ENCODE measurements at places on chromosomes 2 and 18.

- DNase-seq, result no peak
These were observed 1.8 kb upstream of the FAP start for GRCh38 chr2:162245061-162245460.

DNA sequence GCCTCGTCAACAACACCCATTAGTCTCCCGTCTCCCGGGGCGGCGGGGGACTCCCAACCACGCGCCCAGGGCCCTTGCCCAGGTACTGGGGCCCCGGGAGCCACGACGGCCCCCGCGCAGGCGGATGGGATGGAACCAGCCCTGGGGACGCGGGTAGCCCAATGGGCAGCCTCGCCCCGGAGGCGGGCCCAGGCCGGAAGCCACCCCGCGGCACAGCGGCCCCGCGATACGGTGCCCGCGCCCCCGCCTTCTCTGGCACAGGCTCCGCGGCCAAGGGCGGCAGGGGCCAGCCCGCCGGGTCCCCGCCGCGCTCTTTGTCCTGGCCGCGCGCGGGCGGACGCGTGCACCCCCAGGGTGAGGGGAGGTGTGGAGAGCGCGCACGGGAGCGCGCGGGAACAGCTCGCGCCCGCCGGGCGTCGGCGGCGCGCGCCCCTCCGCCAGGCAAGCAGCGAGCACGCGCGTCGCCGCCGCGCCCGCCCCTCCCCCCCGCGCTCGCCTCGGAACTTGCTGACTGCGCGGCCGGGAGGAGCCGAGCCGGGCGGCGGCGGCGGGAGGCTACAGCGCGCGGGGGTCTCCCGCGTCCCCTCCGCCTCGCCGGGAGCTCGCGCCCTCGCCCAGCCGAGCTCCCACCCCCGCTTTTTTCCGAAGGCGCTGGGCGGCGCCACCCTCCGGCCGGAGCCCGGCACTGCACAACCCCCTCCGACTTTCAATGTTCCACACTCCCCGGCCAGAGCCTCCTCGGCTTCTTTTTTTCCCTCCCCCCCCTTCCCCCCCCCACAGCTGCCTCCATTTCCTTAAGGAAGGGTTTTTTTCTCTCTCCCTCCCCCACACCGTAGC, at the start of gene UBE2E3:
Gene UBE2E3, plus strand, starts transcription at position 500 of the 837 bp plus-strand sequence. CDS start 1,438 bp downstream, outside the sequence.
- peak; percentile 94 for DNase-seq

GRCh38 chr2:15989559-15989958, 49.2 kb downstream of the MYCN start:
- DNase-seq, result no peak

- no peak for DNase-seq
These were observed 258.5 kb downstream of the RND3 start for GRCh38 chr2:150228936-150229335.

DNA sequence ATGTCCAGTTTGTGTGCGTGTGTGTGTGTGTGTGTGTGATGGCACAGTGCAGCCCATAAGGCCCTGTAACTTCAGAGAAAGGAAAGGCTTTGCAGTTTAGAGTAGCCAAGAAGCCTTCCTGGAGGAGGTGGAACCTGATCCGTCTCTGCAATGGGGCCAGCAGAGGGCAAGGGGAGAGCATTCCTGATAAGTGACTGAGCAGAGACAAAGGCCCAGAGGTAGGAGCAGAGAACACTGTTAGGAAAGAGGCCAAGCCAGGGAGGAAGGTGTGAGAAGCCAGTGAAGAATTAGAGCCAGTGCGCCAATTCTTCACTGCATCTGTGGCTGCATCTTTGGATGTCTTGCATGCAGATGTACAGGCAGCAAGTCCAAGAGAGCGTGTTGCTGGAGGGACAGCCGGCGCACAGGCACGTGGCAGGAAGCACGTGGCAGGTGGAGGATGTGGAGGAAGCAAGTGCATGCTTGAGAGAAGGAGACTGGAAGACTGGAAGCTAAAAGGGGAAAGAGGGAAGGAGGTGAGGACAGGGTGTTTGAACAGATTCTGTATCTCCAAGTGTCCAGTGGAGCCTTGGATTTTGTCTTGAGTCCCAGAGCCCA, 196.3 kb downstream of the CTIF start:
- no peak for DNase-seq

GRCh38 chr2:196213252-196213980, 42.0 kb upstream of the STK17B start:
- DNase-seq, result no peak

DNA sequence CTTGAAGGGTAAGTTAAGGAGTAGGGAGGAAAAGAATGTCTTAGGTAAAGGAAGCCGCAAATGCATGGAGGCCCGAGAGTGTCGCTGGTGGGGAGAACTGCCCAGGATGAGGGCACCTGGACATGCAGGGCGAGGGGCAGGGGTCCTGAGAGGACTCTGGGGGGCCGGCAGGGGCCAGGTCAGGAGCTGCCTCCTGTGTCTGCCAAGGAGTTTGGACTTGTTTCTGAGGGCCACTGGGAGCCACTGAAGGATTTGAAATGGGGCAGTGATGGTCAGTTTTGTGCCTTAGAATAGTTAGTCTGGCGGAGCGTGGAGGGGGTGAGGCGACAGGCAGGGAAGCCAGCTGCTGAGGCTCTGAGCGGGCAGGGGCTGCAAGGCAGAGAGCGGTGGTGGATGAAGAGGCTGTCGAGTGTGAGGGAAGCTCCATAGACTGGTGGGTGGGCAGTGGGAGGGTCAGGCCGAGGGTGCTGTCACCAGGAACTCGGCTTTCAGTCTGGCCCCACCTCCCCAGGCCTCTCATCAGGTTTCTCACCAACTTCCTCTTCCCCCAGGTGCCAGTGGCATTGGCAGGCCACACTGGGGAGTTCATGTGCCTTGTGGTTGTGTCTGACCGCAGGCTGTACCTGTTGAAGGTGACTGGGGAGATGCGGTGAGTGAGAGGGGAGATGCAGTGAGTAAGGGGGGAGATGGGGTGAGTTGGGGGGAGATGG, 14.7 kb upstream of the SLC4A3 start:
- no peak for DNase-seq

- no peak for DNase-seq
These were observed 730.0 kb downstream of the SOCS6 start for GRCh38 chr18:71018816-71019215.

GRCh38 chr2:64695721-64696261, 42.1 kb upstream of the SERTAD2 start:
- peak; percentile 62 for DNase-seq

- DNase-seq, result no peak
These were observed 98.3 kb upstream of the LDLRAD4 start for GRCh38 chr18:13120255-13120654.

DNA sequence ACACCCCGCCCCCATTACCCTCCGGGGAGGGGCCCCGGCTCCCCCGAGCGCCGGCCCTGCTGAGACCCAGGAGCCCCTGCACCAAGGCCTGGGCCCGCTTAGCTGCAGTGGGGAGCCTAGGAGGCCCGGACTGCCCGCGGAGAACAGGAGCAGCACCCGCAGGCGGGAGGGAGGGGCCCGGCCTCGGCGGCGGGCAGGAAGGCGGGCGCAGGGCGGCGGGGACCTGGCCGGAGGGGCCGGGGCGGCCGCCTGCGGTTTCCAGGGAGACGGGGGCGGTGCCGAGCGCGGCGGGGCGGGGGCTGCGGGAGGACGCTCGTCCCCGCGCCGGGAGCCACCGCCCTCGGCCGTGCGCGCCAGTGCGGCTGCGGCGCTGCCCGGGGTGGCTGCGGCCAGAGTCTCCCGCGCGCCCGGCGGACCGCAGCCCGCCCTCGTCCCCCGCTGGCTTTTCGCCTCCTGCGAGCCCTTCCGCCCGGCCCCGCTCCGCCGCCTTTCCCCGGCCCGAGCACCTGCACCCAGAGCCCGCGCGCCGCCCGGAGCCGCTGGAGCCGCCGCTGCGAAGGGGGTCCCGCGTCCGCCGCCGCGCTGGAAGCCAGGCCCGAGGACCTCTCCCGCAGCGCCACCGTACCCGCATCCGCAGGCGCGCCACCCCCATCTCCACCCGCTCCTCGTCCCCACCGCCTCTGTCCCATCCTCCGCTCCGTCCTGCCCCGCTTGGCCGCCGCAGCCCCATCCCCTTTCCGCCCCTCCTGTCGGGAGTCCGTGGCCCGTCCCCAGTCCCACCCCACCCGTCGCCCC, 17.2 kb downstream of the GPC1 start:
- DNase-seq, result peak; percentile 66

DNA sequence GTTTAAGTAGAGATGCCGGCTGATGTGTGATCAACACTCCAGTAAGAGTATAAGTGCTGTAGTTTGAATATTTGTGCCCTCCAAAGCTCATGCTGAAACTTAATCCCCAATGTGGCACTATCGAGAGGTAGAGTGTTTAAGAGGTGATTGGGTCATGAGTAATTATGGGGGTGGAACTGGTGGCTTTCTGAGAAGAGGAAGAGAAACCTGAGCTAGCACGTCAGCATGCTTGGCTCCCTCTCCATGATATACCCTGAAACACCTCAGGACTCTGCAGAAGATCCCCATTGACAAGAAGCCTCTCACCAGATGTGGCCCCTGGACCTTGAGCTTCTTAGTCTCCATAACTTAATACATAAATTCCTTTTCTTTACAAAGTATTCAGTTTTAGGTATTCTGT, 584.8 kb downstream of the TSN start:
- DNase-seq, result no peak

GRCh38 chr2:13003500-13003899, 286.8 kb downstream of the TRIB2 start:
- no peak for DNase-seq

DNA sequence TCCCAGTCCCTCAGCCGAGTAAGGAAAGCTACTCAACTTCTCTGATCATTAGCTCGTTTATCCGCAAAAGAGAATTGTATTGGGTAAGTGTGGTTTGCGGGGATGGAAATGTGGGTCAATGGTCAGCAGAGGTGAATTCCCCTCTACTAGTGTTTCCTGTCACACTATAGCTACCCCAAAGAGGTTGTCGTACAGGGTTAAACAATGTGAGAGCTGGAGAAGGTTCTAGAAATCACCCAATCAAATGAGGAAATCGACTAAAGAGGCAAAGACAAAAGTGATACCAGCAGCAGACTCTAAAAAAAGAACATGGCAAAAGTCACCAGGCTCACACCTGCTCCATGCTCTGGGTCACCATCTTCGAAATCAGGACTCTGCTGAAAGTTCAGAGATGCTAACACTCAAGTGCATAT, 144.7 kb upstream of the ITGA4 start:
- DNase-seq, result peak; percentile 84

- peak; percentile 33 for DNase-seq
These were observed 9.4 kb upstream of the SOCS6 start for GRCh38 chr18:70279470-70279869.

GRCh38 chr2:133843091-133843490, 274.8 kb upstream of the NCKAP5 start:
- DNase-seq, result no peak

DNA sequence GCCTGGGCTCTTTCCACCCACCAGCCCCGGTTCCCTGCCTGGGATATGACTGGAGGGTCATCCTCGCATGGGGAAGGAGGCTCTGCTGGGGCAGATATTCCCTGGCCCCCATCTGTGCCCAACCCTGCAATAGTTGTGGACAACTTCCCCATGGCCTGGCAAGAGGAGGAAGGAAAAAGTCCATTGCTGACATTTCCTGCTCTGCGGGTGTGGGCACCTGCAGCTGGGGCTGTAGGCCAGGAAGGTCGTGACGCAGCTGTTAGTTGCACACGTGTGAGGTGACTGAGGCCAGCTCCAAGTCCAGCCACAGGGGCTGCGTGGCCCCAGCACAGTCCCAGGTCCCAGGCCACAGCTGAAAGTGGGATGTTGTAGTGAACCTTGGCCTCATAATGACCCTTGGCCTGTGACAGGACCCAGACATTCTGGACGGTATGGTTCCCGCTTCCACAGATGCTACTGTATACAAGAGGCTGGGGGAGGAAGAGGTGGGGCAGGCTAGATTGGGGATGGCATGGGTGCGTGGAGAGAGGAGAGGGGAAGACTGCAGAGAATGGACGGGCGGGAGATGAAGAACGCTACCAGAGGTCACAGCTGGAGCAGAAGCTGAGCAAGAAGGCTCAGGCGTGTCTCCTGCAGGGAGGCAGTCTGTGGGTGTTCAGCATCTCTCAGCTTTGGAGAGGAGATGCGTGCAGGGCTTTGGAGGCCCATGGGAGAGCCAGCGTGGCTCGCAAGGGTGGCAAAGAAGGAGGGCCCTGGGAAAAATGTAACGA, 22.1 kb downstream of the OTOF start:
- no peak for DNase-seq

GRCh38 chr2:108978709-108979111, 10.3 kb downstream of the EDAR start:
- DNase-seq, result no peak

GRCh38 chr2:220114443-220114842, 487.0 kb downstream of the SLC4A3 start:
- DNase-seq, result no peak

GRCh38 chr2:9830685-9831410, 12.4 kb upstream of the TAF1B start:
- DNase-seq, result peak; percentile 71

DNA sequence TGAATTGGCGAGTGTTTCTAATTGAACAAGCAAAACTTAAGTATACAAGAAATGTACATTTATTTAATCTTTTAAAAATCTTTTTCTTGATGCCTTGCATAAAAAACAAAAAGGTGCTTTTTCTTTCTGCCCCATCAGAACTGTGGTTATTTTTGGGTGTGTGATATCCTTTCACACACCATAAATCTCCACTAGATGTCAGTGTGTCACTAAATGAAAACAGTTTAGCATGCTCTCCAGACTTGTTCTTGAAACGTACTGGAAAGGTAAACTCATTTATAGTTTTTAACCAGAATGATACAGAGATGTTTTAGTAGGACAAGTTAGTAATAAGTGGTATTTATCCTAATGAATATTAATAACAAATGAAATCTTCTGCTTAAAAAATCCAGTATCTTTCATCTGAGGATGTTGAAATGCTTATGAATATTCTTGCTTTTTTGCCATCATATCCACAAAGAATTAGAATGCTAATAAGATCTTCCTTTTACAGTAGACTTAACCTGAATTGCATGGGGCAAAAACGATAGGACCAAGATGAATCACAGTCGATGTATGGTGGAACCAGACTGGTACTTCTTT, 96.8 kb downstream of the UBE2E3 start:
- DNase-seq, result peak; percentile 84

- DNase-seq, result no peak
These were observed 28.9 kb downstream of the LDLRAD4 start for GRCh38 chr18:13247506-13247905.

DNA sequence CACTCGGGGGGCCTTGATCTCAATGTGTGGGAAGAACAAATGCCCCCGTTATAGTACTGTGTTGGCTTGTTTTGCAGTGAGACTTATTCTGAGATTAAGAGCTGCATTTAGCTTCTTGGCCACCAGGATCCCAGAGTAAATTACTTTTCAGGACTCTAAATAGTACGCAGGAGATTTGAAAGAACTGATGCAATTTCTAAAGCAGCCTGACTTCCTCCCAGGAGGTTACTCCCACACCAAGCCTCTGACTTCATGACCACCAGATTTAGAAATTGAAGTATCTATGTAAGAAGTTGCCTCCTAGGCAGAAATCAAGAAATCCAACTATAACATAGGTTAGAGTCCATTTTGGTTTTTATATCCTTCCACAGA, 67.0 kb downstream of the FEZ2 start:
- no peak for DNase-seq

- no peak for DNase-seq
These were observed 254.3 kb downstream of the SOX11 start for GRCh38 chr2:5946225-5947115.

DNA sequence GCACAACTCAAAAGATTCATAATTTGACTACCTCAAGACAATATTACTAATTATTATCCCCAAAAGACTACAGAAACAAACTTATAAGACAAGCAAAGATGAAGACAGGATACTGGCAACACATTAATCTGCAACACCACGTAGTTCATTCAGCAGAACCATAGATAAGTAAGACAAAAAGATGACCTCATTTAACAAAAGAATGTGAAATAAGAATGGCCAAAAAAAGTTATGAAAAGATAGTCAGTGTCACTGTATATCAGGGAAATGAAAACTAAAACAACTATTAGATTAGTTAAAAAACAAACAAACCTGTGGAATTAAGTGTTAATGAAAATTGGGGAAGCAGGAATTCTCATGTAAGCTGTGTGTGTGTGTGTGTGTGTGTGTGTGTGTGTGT, 19.4 kb downstream of the PSMD14 start:
- no peak for DNase-seq

All from activated CD4-positive, alpha-beta T cell treated with anti-CD3 and anti-CD28 coated beads, Interleukin-2, amount 10 ng/mL, durations not matched to agents 24 days and 14 days (primary cell).